ENCODE measurements at places on chromosomes 5 and 9. TPM values are rescaled to one million over a fixed set of nuclear protein-coding genes. Genes with fewer than 3 reads are reported as not detected.

Gene DDX4
- total RNA-seq: not detected

Gene SLC44A1
- total RNA-seq: 36.0 TPM

Gene SLC34A1
- not detected for total RNA-seq

Gene RMRP
- 5,862 TPM for total RNA-seq

Measured in myometrial cell (primary cell).